Stimulated activated effector memory CD8-positive, alpha-beta T cell treated with anti-CD3 and anti-CD28 coated beads, Interleukin-12 subunit alpha, Interleukin-12 subunit beta, amount 100 ng/mL, for 72 hours (primary cell): ENCODE measurements at places on chromosomes 6 and 20.

- no peak for DNase-seq
These were observed 4.2 kb downstream of the SASH1 start for GRCh38 chr6:148346681-148347440.

DNA sequence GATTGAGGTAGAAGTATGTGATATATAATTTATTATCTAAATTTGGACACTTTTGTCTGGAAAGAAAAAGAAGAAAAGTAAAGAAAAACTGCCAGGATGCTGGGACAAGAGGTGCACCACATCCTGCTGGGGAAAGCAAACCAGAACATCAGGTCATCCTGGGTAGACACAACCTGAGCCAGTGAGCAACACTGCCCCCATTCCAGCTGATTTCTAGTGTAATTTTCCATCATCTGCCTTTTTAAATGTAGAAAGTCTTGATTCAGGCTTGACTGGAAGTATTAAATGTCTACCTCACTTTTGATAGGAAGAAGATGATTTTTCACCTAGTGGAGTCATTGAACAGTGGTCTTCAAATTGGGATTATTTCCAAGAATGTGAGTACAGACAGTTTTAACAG lies 1164.5 kb upstream of the CITED2 start:
- DNase-seq: no peak

GRCh38 chr20:1517010-1517409 lies 25.8 kb upstream of the SIRPB2 start:
- DNase-seq: no peak

DNA sequence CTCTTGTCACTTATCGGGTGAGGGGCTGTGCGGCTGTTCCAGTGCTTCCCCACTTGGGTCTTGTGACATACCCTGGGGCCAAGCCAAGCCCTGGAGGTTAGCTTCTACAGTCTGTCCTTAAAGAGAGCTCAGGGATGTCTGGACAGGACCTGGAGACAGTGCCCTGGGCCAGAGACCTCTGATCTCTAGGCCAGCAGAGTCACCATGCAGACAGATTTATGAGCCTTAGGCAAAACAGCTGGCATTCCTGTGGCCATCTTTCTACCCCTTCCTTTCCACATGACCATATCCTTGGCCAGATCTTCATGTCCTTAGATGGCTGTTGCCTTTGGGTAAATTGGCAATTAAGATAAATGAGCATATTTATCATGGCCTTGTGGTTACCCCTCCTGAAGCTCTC lies 678.6 kb downstream of the MAFB start:
- no peak for DNase-seq

DNA sequence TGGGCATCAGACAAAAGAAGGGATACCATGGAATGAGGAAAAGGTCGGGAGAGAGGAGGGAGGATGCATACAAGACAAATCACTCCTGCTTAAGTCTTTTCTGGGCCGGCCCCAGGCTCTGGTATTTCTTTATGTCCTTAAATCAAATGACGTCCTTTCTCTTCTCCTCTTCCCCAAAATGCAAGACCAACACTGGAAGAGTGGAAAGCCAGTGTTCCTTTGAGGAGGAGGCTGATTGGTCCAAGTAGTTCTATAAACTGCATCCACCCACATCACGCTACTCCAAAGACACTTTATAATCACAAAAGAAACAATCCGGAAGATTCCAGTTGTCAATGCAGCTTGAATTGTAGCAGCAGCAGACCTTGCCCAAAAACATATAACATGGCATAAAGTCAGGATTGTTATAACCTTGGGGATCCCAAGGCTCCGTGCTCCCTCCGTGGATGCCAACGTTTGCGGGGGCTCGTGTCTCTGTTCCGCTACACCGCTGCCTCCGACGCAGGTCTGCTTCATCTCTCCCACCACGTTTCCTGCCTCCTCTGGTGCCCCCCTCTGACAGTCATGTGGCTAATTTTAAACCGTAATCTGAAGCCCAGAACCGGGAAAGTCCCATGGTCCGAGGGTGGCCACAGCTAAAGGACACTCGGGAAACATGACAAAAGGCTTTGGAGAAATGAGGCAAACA lies 47.1 kb downstream of the MCUR1 start:
- peak; percentile 24 for DNase-seq

DNA sequence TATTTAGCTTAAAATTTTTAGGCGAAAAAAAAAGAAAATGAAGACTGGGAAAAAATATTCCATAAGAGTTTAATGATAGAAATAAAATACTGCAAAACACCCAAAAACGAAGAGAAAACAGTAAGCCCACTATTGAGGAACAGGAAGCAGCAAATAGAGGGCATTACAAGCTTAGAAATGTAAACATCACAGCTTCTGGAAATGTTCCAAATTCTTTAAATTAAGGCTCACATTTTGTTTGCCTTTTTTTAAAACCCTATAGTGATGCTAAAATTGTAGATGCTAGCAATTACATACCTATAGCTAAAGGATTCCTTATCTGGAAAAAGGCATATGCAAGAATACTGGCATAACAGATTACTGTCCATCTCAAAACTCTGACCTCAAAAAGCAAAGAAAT lies 248.6 kb downstream of the KHDRBS2 start:
- no peak for DNase-seq

DNA sequence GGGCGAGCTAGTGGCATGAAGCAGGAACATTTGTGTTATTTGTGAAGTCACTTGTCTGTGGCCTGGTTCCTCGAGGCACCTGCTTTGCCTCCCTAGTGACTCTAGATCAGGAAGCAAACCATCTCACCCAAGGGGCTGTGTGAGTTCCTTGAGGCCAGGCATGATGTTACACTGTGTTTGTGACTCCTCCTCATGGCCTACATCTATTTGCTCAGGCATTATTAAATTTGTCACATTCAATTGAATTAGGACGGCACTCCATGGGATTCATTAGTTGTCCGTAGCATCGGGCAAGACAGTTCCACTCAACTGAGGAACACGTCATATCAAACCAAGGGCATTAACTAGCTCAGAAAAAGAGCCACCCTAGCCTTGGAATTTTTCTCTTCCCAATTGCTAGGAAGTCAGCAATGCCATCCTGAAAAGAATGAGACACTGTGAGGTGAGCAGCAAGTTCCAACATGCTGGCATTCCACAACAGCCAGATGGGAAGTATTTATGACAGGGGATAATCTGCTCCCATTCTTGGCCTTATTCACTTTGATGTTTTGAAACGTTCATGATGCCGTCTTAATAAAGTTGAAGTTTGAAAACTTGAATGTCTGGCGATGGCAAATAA lies 17.2 kb downstream of the TMEM200A start:
- DNase-seq: no peak

- no peak for DNase-seq
These were observed 7.1 kb upstream of the SLC18B1 start for GRCh38 chr6:132805548-132805947.

- no peak for DNase-seq
These were observed 211.1 kb upstream of the FOXA2 start for GRCh38 chr20:22795433-22795832.

- no peak for DNase-seq
These were observed 198.2 kb downstream of the ERMARD start for GRCh38 chr6:169949511-169950097.

DNA sequence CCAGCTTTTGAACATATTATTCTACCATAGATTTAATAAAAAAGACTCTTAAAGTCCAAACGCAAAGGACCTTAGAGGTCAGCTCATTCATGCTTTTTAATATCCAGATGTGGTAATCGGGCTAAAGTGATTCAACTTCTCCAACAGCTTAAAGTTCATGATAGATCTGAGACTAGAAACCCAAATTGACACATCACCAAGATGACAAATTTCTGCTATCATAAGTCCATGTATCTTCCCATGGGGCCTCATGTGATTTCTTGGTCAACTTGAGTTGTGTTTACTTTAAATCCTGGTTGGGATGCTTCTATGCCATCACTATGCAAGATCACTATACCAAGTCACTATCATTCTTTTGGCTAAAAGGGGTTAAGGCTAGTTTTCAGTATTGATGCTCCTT lies 56.0 kb downstream of the SLC24A3 start:
- no peak for DNase-seq

GRCh38 chr6:124539096-124539495 lies 423.1 kb upstream of the RNF217 start:
- no peak for DNase-seq

GRCh38 chr6:159169557-159170332 lies 545 bp downstream of the FNDC1 start:
- DNase-seq: peak; percentile 55

GRCh38 chr6:81787313-81788068 lies 35.0 kb upstream of the TENT5A start:
- DNase-seq: no peak

DNA sequence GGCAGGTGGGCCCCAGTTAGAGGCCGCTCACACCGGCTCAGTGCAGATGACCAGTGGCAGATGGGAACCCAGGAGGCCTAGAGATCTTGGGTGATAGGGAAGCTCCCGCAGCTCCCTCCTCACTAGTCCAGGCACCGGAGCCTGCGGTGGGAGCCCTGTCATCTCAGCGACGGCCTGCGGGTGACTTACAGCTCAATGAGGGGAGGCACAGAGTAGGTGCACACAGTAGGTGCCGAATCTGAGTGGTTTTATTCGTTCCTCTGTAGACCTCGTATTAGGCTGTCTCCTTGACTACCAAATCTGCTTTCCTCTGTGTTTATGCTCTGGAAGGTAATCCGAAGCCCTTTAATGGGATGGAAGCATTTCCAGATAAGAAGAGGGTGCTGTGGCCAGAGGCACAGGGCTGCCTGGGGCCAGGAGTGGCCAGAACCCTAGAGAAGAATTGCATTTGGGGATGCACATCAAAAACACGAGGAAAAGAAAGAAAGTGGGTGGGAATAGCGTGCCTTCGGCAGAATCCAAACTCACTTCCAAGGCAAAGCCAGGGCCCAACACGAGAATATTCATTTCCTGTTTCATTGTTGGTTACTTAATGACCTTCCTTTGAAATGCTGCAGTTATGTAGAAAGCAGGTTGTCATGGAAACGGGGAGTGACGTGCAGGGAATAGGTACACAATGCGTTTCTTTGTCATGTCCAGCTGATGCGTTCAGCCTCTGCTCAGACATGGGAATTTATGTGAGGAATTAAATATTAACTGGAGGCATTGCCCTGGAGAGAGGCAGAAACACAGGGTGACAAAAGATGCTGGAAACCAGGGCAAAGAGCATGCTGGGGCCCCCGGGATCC lies 24.7 kb downstream of the MYT1 start:
- DNase-seq: no peak

DNA sequence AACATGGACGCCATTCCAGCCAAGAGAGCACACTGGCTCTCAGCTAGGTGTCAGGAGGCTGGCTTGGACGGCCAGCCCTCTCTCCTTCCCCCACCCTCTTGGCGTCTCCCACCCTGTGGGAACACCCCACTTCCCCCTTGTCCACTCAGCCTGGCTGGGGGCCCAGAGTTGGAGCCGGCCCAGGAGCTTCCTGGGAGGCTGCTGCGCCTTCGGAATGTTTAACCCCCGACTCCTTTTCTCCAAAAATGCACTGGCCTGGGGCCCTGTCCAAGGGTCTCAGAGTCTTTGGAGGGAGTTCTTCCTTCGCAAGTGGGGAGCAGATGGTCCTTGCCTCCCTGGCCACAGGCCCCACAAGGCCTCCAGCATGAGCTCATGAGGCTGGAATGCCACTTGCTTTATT lies 4.1 kb downstream of the ADAM33 start:
- DNase-seq: no peak

DNA sequence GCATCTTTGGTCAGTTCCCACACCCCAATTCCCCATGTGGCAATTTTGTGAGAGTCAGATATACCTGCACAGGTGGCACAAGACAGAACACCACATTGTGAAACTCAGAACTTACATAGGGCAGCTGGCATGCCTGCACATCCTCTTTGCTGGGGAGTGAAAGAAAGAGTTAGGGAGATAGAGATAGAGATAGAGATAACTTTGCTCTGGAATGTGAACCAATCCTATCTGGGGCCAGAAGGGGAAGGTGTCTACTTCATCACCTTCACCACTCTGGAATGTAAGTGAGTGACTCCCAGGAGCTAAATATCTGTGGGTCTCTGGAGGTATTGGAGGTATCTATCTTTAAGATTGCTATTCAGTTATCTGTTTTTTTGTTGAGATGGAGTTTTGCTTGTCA lies 289.2 kb downstream of the OGFRL1 start:
- DNase-seq: no peak

DNA sequence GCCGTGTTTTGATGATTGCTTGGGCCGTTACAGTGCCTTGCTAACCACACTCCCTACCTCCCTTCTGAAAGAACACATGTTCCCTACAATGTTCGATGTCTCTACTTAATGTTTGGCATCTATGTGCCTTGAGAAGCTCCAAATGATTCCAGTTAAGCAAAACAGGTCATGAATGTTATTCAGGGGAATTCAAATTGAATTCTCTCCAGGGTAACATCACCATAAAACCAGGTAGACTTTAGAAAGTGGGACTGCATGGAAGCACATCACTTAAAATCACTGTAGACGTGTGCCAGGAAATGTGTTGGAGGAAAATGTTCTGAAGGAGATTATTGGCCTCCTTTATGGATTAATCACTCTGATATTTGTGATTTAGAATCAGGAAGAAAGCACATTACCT lies 128.1 kb downstream of the ADAT2 start:
- no peak for DNase-seq

DNA sequence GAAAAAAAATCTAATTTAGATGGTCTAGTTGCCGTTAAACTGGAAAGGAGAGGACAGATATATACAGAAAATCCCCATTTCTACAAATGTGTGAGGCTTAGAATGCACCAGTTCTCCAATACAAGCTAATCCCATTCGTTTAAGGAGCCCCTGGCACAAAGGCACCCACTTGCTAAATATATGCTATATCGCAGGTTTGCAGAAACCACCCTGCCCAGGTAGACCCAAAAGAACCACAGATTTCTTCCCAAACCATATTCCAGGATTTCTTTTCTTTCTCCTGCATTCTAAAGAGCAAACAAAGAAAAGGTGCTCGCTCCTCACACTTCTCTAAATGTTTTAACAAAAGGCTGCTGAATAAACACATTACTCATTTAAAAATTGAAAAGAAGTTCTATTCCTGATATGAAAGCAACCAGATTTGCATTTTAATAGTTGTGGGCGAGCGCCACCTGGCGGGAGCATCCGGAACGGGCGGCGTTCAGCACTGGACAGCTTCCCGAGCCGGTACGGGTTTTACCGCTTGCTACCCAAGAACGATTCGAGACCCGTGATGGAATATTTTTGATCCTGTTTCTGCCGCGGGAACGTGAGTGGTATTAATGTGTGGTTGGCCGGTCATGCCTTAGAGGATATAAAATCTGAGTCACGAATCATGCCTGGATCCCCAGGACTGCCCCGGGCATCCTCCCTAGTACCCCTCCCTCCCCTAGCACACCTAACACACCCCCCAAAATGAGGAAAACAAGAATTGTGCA lies 2.1 kb downstream of the PTPRT start:
- peak; percentile 83 for DNase-seq

DNA sequence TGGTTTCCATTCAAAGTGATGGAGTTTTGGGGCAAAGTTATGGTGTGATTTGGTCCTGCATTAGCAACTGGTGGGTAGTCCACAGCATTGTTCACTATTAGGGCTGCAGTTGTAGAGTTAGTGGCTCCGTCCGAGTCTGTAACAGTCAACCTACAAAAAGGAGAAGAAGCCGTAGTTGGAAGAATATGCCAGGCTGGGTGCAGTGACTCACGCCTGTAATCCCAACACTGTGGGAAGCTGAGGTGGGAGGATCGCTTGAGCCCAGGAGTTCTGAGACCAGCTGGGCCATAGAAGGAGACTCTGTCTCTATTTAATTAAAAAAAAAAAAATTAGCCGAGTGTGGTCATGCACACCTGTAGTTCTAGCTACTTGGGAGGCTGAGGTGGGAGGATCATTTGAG lies 69.5 kb downstream of the KIAA0319 start:
- DNase-seq: no peak
